NCI-H1092 treated with DMSO at 0.1 percent for 48 hours (cell line): ENCODE measurements at places on chromosomes 12 and 14.

GRCh38 chr14:36713960-36714703 lies 52.5 kb downstream of the PAX9 start:
- DNase-seq = no peak

DNA sequence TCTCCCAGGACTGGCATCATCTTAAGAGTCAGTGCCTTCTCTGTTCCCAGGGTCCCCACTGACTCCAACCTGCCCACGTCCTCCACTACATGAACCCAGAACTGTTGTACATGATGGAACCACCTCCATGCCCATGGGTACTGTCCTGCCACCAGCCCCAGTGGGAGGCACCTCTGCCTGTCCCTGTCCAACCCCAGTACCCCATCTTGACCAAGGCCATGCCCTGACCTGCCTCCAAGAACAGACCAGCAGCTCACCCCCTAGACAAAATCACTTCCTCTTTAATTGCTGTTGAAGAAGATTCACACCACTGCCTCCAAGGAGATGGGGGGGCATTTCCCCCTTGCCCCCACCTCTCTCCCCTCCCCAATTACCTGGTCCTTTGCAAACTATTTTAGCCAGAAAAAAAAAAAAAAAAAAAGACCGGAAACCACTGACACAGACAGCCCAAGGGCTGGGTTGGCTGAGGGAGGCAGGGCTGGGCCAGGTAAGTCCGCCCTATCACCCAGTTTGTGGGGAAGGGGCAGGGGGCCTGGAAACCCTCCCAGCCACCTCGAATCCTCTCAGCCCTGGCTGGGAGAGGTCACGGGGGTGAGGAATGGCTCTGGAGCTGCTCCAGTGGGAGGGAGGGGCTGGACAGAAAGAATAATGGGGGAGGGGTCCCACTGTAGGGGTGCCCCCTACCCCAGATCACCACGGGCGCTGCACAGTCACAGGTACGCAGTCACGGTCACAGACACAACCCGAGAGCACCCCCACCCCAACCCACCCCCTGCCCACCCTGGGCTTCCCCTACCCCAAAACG lies 13.4 kb downstream of the AGAP2 start:
- no peak for DNase-seq

GRCh38 chr12:2165021-2165420 lies 112.2 kb downstream of the CACNA1C start:
- no peak for DNase-seq

- DNase-seq = no peak
These were observed 94.9 kb downstream of the CHGA start for GRCh38 chr14:93017898-93018297.

GRCh38 chr12:65335021-65335714 lies 56.7 kb downstream of the MSRB3 start:
- no peak for DNase-seq

- DNase-seq = no peak
These were observed 481.1 kb downstream of the DIO2 start for GRCh38 chr14:79730196-79730595.

GRCh38 chr12:27344246-27344645 lies 11.6 kb downstream of the BMAL2 start:
- DNase-seq = no peak

GRCh38 chr12:43105426-43105981 lies 446.5 kb downstream of the ADAMTS20 start:
- DNase-seq = no peak

DNA sequence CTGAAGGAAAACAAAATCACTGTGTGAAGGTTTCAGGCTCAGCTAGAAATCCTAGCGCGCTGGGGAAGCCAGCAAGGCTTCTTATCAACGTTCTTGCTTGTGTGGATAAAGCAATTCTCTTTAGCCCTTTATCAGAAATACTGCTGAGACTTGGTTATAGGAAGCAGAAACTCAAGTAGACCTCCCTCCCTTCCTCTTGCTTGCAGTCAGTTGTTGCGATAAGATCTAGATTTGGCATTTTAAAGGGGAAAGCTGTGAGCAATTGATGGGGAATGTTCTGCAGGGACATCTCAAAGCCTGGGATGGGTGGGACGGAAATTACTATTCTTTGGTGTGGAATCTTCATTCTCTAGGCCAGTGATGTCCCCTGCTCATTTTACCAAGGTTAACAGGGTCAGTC lies 76.4 kb upstream of the ANO4 start:
- no peak for DNase-seq

- DNase-seq = peak; percentile 85
These were observed 327.6 kb downstream of the SOX5 start for GRCh38 chr12:23621900-23622299.

DNA sequence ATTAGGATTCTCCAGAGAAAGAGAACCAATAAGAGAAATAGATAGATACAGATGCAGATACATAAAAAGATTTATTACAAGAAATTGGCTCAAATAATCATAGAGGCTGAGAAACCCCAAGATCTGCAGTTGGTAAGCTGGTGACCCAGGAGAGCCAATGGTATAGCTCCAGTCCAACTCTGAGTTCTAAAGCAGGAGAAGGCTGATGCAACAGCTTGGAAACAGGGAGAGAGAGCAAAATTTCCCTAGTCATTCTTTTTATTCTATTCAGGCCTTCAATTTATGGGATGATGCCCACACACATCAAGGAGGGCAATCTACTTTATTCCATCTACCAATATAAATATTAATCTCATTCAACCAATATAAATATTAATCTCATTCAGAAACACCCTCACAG lies 218.2 kb downstream of the PRKD1 start:
- no peak for DNase-seq

DNA sequence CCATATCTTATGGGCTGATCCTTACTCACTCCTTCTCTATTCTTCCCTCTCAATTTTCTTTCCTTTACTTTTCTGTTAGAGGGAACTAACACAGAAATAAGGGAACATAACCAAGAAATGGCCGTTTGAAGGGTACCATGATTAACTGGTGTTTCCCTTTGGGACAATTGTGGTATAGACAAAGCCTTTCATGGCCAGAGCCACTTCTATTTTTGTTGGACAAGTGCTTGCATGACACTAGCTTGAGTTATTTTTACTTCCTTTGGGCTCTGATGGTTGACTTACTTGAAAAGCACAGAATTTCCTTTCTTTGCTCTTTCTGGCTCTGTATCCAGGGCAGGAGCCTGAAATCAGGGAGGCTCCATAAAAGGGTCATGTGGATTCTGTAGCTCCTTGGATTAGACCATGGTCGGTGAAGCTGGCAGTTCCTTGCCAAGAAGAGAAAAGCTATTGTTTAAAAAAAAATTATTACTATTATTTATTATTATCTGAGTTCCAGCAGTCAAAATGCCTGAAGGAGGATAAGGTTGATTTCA lies 130.6 kb downstream of the KTN1 start:
- no peak for DNase-seq

GRCh38 chr14:22039938-22040780 lies 366.5 kb upstream of the OR4E1 start:
- DNase-seq = no peak
